Effector CD8-positive, alpha-beta T cell (primary cell): ENCODE measurements at places on chromosomes 2 and 18.

GRCh38 chr18:67672155-67672554, 155.6 kb upstream of the DSEL start:
- no peak for DNase-seq

DNA sequence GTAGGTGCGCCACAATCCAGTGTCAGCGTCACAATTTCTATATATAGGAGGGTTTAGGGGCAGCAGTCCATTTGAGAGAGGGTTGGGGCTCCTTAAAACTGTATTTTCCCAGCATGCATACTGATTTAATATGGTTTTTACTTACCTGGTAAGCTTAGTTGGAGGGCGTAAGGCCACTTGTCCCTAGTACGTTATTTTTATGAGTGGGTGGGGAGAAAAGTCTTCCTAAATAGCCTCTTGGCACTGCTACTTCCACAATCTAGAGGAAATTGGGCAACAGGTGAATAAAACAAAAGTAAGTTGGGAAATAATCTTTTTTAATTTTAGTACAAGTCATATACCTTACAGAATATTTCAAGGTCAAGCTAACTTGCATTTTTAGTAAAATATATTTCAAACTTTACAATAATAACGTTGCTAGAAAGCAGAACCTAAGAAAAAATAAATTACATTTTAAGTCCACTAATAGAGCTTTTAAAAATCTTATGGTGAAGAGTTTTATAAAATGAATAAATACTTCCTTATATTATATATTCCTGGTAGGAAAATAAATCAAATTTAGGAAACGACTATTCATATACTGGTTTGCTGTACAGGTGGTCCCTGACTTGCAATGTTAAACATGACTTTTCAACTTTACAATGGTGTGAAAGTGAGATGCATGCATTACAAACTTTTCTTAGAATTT, 20.9 kb downstream of the DHRS9 start:
- no peak for DNase-seq

GRCh38 chr2:27356056-27356381, 545 bp downstream of the GTF3C2 start:
- peak; percentile 48 for DNase-seq

DNA sequence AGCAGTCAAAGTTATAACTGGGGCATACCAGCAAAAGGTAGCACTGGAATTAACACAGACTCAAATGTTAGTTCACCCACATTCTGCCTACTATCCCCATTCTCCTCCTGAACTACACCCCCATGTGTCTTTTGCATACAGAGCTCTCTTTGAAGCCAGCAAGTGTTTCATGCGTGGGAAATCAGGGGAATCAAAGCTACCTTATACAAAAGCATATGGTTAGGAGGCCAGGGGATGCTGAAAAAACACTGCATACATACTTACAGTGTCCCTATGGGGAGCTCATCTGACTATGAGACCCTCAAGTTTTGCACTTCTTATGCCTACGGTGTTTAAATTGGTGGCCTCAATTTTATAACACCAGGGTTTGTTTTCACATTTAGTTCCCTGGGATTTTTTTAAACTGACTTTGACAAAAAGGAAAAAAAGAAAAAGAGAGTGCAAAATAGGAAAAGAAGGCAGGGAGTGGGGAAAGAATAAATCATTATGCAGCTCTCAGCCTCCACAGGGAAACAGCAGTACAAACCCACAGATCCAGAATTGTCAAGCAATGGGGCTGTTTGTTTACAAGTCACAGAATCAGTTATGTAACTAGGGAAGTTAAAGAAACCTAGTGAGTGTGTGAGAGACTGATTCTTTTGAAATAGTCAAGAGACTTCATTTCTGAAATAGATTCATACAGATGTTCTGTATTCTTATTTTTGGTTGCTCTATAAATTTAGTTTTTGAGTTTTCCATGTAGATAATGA, 20.1 kb upstream of the PPP3R1 start:
- DNase-seq = no peak

- DNase-seq = no peak
These were observed 31.5 kb upstream of the TMBIM1 start for GRCh38 chr2:218323526-218324472.

DNA sequence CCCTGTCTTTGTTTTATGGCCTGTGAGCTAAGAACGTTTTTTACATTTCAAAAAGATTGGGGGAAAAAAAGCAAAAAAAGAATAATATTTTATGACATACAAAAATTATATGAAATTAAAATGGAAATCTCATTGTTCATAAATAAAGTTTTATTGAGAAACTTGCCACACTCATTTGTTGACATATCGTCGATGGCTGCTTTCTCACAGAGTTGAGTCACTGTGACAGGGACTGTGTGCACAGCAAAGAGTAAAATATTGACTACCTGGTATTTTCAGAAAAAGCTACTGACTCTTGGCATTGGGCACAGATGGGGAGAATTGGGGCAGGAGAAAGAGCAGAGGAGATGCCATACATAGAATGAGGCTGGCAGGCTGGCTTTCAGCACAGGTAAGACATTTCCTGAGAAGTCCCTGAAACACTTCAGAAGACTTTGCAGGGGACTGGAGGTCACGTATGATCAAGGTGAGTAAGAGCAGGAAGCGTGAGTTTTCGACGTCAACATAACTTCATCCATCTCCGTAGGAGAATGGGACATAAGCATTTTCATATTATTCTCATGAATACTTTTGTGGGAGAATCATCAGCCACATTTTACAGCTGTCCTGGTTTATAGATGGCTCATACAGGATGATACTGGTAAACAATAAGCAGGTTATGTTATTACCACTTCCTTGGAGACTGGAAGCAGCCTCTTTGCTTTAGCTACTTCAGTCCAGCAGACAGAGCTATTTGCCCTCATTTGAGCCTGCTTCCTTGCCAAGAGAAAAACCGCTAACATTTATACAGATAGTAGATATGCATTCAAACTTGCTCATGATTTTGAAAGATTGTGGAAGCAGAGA, 32.5 kb upstream of the PUM2 start:
- no peak for DNase-seq

GRCh38 chr2:58762176-58762781, 521.2 kb upstream of the FANCL start:
- no peak for DNase-seq

DNA sequence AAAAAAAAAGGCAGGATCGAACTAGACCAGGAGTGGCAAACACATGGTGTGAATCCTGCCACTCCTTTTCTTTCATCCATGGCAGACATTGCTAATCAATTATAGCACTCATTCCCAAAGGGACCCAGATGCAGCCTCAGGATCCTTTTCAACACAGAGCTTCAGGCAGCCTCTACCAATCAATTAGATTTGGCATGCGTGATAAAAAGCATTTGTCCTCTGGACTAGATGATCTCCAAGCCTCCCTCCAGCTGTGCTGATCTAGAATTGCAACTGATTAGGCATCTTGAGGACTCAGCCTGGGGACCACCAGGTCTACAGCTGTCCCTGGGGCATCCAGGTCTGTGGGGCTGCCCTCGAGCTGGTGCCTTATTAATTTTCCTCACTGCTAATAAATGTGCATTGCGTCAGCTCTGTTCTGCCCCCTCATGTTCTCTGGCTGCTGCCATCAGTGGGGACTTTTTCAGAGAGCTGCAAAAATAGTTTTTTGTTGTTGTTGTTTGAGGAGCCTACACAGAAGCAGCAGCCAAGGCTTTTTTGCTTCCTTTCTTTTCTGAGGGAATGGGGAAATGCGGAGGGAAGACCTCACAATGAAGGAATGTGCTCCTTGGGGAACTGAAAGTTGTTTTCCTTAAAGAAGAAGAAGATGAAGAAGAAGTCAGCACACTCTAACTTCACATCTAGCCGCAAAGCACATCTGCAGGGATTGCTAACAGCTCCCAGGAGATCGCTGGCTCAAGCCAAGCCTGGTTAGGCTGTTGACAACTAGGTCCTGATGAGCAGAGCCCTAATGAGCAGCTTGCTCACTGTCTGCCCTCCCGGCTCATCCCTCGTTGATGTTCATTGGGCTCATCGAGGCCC, 8.8 kb upstream of the ATOH8 start:
- no peak for DNase-seq

DNA sequence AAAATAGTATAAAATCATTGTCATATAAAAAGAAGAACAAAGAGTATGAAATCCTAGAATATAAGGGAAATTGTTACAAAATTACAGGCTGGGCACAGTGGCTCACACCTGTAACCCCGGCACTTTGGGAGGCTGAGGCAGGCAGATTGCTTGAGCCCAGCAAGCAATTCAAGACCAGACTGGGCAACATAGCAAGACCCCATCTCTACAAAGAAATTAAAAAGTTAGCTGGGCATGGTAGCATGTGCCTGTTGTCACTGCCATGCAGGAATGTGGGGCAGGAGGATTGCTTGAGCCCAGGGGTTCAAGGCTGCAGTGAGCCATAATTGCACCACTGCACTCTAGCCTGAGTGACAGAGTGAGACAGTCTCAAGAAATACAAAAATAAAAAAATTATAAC, 44.8 kb downstream of the NAPG start:
- DNase-seq = no peak

GRCh38 chr18:24553571-24554285, 93.3 kb downstream of the HRH4 start:
- DNase-seq = no peak

DNA sequence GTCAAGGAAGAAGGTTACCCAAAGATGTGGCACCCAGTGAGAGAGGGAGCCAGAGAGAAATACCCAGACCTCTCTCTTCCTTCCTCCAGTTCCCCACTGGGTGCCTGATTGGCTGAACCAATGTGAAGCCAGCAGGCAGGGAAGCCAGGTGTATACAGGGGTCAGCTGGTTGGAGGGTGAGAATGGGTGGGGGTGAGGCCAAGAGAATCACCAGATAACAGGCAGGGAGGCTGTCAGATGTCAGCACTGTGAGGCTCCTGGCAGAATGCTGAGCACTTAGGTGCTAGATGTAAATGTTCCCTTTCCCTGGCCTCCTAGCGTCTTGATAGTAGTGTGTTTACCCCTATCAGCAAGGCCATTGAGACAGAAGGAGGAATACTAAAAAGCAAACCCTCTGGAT, 104.0 kb upstream of the MGAT5 start:
- DNase-seq = no peak

DNA sequence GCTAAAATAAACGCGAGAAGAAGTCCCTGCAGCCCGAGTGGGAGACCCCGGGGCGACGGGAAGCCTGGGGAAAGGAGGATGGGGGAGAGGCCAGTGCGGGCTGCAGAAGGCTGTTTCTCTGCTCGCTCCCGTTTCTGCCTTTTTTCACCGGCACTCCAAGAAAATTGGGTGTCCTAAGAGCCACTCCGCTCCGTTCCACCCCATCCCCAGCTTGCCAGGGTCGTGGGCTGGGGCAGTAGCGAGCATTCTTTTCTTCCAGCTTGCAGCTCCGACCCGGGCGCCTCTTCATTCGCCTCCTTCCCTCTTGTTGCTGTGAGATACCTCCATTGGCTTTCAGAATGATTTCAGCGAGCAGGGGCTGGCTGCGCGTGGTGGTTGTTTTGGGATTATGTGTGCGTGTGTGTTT, 1.1 kb downstream of the HOXD3 start:
- DNase-seq = no peak

GRCh38 chr2:200131307-200131706, 175.2 kb upstream of the SPATS2L start:
- no peak for DNase-seq

- no peak for DNase-seq
These were observed 1.2 kb downstream of the ALK start for GRCh38 chr2:29920130-29920577.

GRCh38 chr2:164661349-164661748, 40.1 kb upstream of the GRB14 start:
- DNase-seq = no peak

DNA sequence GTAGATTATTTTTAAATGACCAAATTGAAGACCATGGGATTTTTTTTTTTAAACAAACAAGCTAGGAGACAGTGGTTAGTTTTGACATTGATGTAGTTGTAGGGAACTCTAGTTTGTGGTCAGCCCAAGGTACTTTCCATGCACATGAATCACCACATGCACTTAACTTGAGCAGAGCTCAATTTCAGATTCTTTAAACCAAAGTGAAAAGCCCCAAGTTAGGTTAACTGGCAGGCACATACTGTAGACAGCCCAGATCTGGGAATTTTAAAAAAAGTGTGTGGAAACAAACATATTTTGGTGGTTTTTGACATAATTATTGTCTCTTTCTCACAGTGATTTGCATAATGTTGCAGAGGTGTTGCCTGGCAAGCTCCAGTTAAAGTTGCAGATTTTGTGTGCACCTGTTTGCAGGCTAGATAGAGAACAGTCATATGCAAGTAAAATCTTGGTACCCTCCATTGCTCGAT, 88.4 kb downstream of the BCL2L11 start:
- DNase-seq = no peak

GRCh38 chr2:173822889-173823542, 142.2 kb downstream of the SP3 start:
- DNase-seq = no peak

DNA sequence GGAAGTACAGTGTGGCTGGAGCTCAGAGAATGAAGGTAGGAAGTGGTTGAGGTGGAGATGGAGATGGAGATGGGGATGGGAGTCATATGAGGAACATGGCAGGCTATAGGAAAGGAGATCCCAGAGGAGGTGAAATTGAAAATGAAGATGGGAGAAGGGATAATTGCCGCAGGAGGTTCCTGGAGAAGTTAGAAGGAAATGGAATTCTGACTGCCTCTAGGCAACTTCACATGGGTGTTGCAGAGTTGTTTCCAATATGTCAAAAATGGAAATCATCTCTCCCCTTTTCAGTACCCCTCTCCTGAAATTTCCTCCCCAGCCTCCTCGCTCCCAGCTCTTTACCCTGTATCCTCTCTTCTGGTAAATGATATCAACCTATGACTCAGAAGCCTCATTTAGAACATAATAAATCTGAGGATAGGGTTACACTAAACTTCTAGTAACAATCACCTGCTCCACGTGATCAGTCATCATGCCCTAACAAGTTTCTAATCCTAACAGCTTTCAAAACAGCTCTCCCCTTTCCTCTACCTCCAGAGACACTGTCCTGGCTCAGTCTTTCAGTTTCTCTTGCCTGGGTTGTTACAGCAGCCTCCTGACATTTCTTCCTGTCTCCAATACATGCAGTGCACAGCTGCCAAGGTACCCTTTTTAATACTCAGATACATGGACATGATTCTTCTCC, 201.9 kb upstream of the RBMS1 start:
- DNase-seq = no peak

DNA sequence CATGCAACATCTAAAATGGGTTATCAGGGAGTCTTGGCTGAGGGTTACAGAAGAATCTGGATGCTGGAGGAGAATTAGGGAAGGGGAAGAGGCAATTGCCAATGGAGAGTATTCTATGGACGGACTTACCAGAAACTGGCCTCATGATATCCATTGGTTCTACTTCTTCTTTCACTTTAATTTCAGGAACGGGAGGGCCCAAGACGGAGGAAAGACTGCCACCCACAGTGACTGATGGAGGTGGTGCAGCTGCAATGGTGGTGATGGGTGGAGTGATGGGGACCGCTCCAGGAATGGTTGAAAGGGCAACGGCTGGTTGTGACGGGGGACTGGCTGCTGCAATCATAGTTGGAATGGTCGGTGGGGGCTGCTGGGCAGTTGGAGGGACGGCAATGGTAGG, 69.1 kb upstream of the AMMECR1L start:
- DNase-seq = no peak

- no peak for DNase-seq
These were observed 132.7 kb downstream of the CCBE1 start for GRCh38 chr18:59564561-59564960.

GRCh38 chr2:85433511-85434089, 15.1 kb downstream of the SH2D6 start:
- DNase-seq = no peak
